ENCODE measurements at places on chromosomes 1 and 21.

DNA sequence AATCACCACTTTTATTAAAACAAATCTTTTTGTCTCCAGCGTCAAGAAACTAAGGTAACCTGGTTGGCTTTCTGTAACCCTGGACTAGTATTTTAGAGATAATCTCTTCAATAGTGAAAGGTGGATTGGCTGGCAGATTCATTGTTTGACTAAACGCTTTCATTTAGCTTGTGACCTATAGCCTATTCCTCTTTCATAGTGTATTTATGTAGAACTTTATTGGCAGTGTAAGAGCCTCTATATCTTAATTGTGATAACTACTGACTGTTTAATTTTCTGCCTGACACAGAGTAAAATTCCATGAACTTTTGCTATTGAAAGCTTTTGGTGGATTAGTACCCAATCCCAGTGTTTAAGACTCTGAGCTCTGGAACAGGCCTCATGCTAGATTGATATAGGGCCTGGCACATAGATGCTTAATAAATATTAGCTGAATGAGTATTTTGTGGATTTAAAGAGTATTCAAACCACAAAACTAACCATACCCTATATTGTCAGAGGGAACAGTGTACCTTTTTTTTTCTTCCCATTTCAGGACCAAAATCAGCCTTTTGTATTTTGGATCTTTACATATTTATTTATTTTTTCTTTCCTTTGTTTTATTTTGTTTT is 34.8 kb downstream of the AK4 start:
- DNase-seq, result no peak

GRCh38 chr21:20789729-20790500 is 208.3 kb upstream of the NCAM2 start:
- DNase-seq, result no peak

DNA sequence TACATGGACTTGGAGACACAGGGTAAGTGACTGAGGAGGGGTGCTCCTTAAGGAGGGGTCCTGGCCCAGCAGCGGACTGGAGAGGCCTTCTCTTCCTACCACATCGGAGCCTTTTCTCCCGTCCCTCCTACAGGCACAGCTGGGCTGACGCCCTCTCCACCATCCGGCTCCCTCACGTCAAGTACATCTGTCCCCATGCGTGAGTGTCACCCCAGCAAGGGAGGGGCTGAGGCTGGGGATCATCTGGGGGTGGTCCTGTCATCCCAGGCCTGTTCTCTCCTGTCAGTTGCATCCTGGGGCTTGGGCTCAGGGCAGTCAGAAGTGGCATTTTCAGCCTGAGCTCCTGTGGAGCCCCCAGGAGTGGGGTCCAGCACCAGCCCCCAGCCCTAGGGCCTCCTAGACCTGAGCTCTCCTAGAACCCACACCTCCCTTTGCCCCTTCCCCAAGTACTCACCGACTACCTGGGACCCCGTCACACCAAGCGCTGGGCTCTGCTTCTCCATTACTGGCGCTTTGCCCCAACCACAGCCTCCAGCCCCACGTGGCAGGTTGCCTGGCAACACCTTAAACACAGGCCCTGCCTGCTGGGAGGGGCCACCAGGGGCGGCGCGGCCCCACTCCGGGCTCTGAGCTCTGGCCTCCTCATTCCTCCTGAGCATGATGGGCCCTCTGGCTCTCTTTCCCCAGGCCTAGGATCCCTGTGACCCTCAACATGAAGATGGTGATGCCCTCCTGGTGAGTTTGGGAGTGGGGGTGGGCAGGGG is 2.3 kb downstream of the LYPLA2 start:
- DNase-seq, result no peak

DNA sequence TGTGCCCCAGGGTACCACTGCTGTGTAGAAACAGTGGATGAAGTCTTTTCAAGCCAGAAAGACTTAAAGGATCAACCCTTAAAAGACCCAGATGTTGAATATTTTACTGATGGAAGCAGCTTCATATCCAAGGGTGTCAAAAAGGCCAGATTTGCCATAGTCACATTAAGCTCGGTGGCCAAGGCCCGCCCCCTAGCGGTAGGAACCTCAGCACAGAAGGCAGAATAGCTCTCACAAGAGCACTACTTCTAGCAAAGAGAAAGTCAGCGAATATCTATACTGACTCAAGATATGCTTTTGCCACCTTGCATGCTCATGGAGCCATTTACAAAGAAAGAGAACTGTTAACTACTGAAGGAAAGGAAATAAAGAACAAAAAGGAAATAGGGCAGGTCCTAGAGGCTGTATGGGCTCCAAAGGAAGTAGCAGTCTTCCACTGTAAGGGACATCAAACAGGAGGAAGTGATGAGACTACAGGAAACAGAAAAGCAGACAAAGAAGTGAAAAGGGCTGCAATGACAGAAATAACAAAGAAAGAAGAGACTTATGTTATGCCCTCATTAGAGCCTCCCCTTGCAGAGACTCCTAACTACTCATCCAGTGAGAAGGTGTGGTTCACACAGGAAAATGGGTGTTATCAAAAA is 90.5 kb downstream of the LIPI start:
- peak; percentile 13 for DNase-seq

GRCh38 chr21:44702111-44702972 is 5.4 kb downstream of the KRTAP10-12 start:
- no peak for DNase-seq

DNA sequence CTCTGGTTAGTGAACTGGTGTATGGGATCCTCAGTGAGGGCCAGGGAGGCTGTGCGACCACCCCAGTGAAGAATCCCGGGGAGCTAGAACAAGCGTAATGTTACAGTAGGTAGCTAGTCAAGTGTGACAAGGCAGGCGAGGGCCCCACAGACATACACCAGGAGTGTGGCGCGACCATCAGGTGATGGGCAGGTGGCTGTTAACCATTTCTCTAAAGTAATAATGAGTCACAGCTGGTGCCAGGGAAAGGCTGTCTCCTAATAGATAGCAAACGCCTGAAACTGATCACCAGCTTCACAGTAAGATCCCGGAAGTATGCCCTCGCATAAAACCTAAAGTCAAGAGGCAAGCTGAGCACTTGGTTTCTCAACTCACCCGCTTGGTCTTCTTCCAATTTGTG is 40.5 kb upstream of the TARBP1 start:
- no peak for DNase-seq

DNA sequence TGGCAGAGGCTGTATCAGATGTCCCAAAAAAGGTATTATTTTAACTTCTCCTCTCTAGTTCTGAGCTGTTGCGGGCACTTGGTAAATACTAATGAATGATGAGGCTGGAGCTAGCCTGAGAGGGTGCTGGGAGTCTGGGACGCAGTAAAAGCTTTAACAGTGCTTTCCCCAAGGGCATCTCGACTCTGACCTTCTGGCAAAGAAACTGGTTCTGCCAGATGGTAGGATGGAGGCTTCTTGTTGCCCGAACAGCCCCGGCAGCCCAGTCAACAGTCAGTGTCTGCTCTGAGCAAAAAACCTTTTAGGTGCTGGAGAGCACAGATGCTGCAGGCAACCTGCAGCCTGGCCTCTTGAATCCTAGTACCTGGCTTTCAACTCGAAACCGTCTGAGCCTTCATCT is 2.5 kb upstream of the PNRC2 start:
- no peak for DNase-seq

GRCh38 chr1:36847186-36847585 is 187.1 kb downstream of the GRIK3 start:
- DNase-seq, result no peak

- no peak for DNase-seq
Measured at GRCh38 chr1:230049731-230050130, 17.3 kb upstream of the GALNT2 start.

DNA sequence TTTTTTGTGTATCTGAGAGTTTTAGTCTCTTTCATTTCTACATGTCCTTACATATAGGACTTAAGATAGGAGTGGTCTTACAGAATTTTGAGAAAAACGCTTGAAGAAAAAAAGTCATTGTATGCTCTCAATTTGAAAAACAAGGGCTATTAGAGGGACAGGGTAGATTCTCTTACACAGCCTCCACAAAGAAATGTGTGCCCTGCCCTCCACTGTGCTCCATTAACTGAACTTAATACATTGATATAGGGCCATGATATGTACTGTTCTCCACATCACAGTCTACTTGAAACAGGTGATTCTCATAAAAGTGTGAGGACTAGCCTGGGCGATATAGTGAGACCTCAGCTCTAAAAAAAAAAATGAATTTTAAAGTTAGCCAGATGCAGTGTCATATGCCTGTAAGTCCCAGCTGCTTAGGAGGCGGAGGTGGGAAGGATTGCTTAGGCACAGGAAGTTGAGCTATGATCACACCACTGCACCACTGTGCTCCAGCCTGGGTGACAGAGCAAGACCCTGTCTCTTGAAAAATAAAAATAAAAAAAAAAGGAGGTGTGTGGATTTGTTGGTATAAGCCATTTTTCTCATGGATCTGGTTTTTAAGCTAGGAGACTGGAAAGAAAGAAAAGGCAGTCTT is 77.0 kb downstream of the HMCN1 start:
- no peak for DNase-seq

DNA sequence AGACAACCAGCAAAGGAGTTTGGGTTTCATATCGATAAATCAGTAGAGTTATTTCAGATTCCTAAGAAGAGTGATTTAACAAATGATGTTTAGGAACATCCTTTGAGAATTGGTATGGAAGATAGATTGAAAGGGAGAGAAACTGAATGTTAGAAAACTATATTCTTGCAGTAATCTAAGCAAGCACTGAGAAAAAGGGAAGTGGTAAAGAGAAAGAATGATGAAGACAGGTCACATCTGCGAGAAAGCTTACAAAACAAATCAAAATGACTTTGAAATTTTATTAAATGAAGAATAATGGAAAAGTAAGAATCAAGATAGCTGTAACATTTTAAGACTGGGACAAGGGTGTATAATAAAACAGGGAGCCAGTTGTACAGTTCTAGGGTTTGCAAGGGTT is 177.0 kb downstream of the HS2ST1 start:
- DNase-seq, result no peak

DNA sequence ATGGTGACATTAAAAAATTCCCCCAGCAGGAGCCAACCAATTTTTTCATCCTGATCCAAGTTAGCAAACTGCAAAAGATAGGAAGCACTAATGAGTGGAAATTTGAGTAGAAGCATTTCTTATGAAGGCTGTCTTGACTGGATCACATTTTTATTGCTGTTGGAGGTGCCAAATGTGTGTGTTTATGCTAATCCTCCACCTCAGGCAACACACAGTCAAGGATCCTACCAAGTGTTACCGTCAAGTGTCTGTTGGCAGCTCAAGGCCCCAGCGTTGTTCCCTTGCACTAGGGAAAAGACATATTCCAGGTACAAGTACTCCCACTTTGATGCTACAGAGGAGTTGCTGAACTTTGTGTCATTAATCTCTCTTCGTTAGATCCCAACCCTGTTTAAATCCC is 18.3 kb downstream of the METTL18 start:
- DNase-seq, result no peak

- peak; percentile 52 for DNase-seq
Measured at GRCh38 chr1:160328184-160328583, 14.9 kb downstream of the COPA start.

GRCh38 chr1:35726450-35727433 is 8.1 kb upstream of the C1orf216 start:
- no peak for DNase-seq

- no peak for DNase-seq
Measured at GRCh38 chr1:8510041-8510823, 192.3 kb downstream of the SLC45A1 start.

GRCh38 chr1:226584164-226584563 is 35.6 kb downstream of the STUM start:
- DNase-seq, result no peak

- no peak for DNase-seq
Measured at GRCh38 chr1:8113262-8114220, 87.4 kb upstream of the ERRFI1 start.

DNA sequence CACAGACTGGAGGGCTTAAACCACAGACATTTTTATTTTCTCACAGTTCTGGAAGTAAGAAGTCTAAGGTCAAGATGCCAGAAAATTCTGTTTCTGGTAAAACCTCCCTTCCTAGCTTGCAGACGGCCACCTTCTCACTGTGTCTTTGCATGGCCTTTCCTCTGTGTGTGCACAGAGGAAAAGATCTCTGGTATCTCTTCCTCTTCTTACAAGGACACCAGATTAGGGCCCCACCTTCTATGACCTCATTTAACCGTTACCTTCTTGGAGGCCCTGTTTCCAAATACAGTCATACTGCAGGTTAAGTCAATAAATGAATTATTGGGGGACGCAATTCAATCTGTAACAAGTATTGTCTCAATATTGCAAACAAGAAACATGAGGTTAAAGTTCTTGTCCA is 63.0 kb upstream of the PRDX6 start:
- DNase-seq, result no peak

GRCh38 chr1:28195780-28196179 is 19.3 kb upstream of the PTAFR start:
- no peak for DNase-seq

GRCh38 chr1:201769966-201770365 is 59.0 kb upstream of the IPO9 start:
- no peak for DNase-seq

DNA sequence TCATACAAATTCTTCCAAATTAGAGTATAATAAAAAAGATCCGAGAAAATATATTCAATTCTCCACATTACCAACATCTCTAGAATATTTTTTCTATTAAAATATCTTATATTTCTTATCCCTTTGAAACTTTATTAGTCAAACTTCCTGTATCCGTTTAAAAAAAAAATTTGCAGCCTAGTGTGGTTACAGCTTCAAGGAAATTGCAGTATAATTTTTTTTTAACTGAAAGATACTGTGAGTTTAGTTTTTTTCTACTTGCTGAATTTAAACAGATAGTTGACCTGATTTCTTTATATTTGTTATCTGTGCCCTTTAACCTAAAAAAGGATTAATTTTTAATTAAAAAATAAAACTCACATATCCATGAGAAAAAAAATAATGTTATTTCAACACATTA is 1.5 kb downstream of the RGS18 start:
- no peak for DNase-seq

DNA sequence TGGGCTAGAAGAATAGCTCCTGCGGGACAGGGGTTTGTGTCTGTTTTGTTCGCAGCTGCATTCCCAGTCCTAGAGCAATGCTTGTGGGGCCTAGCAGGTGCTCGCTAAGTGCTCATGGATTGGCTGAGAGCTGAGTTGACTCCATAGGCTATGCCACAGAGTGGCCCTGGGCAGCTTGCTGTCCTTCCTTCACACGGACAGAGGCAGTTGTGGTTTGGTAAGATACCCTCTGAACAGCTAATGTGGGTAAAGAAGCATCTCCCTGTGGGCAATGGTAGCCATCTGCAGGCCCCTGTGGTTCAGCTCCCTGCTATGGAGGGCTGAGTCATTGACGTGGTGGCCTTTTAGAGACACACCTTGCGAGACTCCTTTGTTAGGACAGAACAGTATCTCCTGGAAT is 23.5 kb upstream of the LBR start:
- no peak for DNase-seq

Measured in NCI-H187 (cell line).